Brain pericyte (primary cell): ENCODE measurements at places on chromosomes 6 and 20.

DNA sequence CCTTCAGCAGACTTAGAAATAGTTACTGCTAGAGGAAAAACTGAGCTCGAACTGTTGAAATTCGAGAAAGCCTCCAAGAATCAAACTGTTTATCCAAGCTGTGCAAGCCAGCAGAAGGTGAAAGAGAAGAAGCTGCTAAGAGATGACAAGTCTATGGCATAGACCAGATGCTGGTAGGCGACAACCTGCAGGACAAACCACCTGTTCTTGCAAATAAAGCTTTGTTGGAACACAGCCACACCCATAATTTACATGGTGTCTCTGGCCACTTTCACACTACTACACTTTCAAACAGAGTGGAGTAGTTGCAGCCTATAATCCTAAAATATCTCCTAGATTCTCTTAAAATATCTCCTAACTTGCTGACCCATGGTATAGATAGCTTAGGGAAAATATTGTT lies 33.3 kb downstream of the TNFRSF21 start:
- no peak for DNase-seq

DNA sequence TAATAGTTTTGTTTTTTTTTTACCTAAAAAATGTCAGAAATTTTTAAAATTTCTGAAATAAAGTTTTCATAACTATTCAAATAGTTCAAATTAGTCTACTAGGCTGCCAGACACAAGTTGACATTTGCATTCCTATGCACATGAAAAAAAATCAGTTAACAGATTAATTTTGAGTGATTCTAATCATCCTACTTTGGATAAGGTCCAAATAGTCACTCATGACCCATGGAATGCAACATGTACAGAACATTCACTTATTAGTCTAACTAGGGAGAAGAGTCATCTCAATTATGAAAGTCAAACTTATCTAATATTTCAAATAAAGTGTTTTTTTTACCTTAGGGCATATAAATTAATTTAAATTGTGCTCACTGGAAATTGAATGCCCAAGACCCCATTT lies 390.2 kb downstream of the EPM2A start:
- DNase-seq: no peak

GRCh38 chr6:73644941-73645591 lies 8.7 kb downstream of the SLC17A5 start:
- no peak for DNase-seq

DNA sequence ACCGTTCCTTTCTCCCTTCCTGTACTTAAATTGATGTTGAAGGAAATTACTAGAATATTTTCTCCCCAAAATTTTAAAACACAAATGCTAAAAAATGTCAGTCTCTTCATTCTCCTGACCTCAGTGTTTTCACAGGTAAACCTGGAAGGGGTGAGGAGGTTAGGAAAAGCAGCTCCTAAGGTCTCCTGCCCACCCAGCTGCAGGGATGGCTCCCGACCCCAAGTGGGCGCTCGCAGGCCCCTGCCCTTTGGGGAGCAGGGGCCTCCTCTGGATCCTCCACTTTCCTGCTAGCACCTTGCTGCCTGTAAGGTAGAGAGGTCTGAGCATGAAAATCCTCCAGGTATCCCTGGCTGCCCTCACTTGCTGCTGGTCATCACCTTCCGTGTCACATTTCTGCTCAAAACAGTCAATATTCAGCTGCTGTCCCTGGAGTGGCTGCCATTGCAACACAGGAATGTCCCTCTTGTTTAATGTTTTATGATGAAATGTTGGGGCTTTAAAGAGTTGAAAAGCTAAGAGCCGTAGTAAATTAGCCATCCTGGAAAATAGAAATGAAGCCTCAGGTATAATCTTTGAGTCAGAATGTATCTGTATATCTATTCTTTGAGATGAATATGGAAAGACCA lies 10.9 kb upstream of the HSP90AB1 start:
- DNase-seq: no peak

DNA sequence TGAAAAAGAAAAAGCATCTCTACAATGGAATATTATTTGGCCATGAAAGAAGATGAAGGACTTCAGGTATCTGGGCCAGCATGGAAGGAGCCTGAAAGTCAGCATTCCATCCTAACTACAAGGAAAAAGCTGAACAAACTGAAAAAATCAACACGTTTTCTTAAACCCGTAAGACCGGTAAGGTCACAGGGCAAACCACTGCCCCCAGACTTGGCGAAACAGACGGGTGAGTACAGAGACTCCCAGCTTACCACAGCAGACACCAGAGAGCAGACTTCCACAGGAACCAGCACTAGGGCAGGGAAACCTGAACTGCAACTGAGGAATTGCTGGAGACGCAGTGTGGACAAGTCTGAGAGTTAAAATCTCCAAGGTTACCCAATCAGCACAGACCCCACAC lies 31.4 kb downstream of the BEND3 start:
- DNase-seq: no peak

DNA sequence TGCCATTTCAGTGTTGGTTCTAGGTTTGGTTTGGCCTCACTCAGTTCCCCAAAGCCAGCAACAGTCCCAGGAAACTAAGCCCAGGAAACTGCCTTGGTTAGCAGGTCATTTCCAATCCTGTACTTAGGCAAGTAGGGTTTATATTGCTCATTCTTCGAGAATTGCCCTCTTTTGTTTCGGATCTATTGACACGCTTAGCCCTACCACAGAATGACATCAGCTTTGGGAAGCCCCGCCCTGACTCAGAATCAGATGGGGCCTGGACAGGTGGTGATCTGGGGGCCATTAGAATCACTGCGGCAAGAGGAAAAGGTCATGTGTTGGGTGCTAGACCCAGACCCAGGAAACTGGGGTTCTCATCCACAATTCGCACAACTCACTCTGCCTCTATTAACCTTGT lies 578.2 kb downstream of the QKI start:
- DNase-seq: no peak

DNA sequence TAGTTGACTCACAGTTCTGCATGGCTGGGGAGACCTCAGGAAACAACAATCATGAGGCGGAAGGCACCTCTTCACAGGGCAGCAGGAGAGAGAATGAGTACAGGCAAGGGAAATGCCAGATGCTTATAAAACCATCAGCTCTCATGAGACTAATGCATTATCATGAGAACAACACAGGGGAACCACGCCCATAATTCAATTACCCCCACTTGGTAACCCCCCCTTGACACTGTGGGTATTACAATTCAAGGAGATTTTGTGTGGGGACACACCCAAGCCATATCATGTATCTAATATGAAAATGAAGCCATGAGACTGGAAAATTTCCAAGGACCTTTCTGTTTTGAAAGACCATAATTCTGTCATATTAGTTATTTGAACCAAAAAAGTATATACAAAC lies 342.4 kb upstream of the PLCB4 start:
- DNase-seq: no peak

GRCh38 chr6:22699151-22699550 lies 129.8 kb downstream of the HDGFL1 start:
- peak; percentile 4 for DNase-seq

- no peak for DNase-seq
Measured at GRCh38 chr6:143333081-143333480, 117.4 kb downstream of the ADAT2 start.

- peak; percentile 42 for DNase-seq
Measured at GRCh38 chr6:136235233-136235564, 14.9 kb downstream of the MTFR2 start.

DNA sequence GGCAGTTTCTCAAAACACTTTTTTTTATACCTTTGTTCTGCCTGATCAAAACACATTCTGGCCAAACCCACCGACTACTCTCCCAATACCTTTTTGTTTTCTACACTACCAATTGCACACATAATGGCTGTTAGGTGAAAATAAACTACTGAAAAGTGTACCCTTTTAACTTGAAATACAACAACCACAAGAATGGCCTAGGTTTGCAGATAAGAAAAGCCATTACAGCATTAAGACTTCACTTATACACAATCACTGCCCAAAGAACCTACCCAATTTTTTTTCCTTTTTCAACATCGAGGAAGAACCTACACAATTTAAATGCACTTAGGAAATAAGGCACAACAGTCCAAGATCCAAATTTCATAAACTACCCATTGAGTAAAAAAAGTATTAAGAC lies 1.8 kb downstream of the SEC63 start:
- no peak for DNase-seq

GRCh38 chr20:58612121-58612691 lies 38.9 kb upstream of the STX16 start:
- DNase-seq: peak; percentile 71

DNA sequence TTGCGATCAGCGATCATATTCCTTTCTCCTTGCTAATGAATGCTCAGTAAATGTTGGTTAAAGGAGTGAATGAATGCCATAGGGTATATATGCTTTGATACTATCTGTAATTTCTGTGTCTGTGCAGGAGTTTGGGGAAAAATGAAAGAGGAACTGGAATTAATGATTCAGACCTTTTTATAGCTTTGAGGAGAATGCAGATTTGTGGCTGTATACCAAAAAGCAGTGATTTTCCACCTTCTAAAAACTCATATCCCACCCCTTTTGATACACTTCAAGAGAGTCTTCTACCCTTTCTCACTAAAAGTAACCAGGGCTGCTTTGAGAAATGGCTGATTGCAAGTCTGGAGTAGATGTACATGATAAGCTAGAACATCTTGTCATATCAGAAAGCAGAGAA lies 26.6 kb upstream of the SUMO4 start:
- DNase-seq: no peak

GRCh38 chr20:46639587-46639986 lies 11.7 kb downstream of the SLC13A3 start:
- DNase-seq: no peak

GRCh38 chr6:144334150-144334708 lies 49.1 kb downstream of the UTRN start:
- no peak for DNase-seq

- DNase-seq: no peak
Measured at GRCh38 chr20:38193586-38194105, 28.6 kb upstream of the TGM2 start.

GRCh38 chr20:5191829-5192569 lies 65.2 kb downstream of the CDS2 start:
- no peak for DNase-seq

GRCh38 chr20:62161347-62161746 lies 17.8 kb downstream of the SS18L1 start:
- no peak for DNase-seq

DNA sequence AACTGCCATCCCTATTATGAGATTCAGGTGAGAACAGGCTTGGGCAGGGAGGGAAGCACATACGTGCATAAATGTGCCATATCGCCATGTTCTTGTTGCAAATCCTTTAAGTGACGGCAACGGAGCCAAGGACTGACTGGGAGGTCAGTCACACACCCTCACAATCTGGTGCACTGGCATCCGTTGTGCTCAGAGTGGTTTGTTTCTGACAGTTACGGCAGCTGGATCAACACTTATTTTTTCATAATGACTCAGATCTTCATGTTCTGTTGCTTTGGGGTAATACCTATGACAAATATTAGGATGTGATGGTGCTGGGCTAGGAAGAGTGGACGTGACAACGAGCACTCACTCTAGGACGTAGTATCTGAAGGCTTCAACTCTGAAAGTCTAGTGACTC lies 56.2 kb upstream of the PREP start:
- DNase-seq: no peak

DNA sequence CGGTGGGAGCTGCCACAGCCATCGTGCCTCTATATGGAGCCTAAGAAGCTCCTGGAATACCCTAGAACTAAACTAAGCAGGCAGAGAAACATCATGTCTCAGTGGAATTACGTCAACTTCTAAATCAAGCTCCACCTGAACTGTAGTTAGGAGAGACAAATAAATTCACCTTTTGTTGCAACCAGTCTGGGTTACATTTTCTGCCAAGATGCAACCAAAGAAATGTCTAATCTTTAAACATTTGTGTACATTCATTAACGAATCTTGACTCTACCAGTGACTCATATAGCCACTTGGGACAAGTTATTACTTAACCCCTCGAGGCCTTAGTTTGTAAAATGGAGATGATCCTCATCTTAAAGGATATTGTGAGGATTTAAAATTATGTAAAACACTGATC lies 8.9 kb downstream of the PTPRK start:
- DNase-seq: no peak
